ENCODE measurements at places on chromosomes 12 and 14.
A peak's percentile ranks its signal among the peaks of the same experiment; 100 is the strongest.

DNA sequence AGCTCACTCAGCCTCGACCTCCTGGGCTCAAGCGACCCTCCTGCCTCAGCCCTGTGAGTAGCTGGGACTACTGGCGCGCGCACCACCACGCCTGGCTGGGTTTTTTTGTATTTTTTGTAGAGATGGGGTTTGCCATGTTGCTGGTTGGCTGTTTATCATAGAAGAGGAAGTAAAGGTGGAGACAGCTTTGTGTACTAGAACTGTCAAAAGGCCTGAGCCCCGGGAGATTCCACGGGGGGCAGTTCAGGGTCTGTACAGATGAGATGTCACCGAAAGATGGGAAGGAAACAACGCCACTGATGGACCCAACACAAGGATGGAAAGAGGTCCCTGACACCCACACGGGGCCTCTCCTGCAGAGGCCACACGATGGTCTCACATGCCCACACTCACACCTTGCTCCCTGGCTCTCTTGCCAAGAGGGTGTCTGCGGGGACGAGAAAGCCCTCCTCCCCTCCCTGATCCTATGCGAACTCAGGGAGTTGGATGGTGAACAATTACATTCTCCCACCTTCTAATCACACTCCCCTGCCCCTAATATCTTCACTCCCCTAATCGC lies 66.6 kb downstream of the KDM2B start:
- no peak for DNase-seq

- no peak for DNase-seq
These were observed 92.2 kb upstream of the ATF7IP start for GRCh38 chr12:14272956-14273912.

DNA sequence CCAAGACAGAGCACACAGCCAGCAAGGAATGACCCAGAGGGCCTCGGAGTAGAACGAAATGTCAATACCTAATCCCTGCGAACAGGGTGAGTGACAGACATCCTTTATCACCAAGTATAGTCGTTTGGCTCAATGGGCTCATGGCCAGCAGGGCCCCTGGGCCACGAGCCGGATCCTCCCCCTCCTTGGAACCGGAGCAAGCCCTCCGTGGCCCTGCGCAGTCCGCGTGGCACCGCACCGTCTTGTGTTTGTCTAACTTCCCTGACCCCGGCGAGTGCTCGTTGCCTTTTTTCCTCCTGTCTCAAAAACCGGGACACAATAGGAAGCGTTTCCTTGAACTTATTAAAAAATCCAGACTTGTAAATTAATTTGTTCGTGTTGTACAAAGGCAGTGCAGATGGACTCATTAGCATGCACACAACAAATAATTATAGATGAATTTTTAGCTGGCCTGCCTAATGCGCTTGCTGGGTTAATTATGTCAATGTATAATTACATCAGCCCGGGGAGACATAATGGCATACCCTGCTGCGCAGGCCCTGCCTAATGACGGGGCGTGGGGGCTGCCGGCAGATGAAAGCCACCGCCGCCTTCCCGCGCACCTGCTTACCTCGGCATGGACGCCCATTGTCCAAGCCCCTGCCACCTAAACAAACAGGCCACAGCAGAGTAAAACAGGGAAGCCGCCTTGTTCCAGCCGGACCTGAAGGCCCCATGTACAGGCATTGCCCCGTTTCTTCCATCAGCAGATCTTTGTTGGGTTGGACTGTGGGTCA lies 81.6 kb downstream of the PHETA1 start:
- DNase-seq: no peak

GRCh38 chr12:32947206-32948067 lies 50.9 kb upstream of the PKP2 start:
- peak; percentile 52 for DNase-seq

DNA sequence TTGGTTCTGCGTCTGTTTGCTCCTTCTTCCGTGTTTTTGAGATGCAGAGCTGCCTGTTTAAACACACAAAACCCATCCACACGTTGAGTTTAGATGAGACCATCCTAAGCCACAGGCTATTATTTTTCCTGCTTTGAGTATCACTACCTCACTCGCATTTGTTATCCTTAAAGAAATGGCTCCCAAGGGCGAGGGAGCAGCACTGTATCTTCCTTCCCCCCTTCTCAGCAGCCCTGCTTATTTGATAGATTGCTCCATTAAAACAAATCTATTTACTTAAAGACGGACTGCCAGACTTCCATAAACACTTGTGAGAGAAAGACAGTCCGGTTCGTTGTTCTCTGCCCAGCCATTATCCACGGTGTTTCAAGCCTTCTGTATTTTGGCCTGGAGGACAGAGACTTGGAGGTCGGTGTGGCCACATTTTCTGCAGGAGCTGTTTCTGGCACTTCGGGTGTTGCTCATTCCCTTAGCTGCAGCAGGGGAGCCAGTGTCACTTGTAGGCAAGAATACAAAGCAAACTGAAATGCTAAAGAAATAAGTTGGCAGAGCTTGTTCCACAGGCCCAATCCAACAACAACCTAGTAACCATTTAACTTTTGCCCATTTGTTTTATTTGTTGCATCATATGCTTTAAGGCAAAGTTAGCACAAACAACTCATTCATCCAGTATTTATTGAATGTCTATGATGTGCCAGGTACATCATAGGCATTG lies 275.4 kb downstream of the TTC6 start:
- no peak for DNase-seq

DNA sequence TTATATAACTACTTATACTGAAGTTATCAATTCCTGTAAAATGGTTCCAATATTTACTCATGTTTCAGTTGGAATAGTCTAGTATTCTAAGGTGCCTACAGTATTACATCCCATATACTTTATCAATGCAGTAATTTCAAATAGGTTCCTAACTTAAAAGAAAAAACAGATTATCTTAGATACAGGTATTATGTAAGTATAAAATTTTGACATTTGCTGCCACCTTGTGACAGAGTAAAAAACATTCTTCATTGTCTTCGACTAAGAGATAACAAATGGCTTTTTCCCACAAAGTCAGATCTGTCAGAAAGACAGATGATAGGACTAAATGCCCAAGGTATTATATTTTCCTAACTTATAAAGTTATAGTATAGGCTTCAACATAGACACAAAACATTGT lies 78.7 kb downstream of the TXNDC16 start:
- DNase-seq: peak; percentile 46

- DNase-seq: no peak
These were observed 577 bp downstream of the ATG101 start for GRCh38 chr12:52070185-52070925.
